Kidney (tissue), 22 donors: ENCODE measurements at places on chromosomes 5 and 9. TPM values are rescaled to one million over a fixed set of nuclear protein-coding genes. Genes with fewer than 3 reads are reported as not detected.
A peak's percentile ranks its signal among the peaks of the same experiment; 100 is the strongest.

DNA sequence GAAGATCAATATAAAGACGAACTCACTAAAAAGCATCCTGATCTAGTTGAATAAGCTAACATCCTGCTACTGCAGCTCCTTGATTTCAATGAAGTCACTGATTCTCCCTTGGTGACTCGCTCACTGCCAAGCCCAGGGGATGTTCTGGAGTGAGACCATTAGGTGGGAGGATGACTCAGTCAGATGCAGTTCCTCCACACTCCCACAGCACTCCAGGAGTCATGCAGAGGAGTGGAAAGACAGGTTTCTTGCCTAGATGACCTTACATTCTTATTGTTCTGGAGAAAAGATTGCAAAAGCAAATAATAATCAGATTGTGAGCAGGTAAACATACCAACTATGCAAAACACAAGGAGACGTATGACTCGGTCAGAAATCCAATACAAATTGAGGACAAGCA, 15.3 kb downstream of the GCNT4 start:
- no peaks in the 10 kb centered on the region for H3K36me3 ChIP-seq
- DNase-seq: no peak
- H3K4me1 ChIP-seq: no peaks in the 10 kb centered on the region
- no peak overlapping the region for H3K4me3 ChIP-seq

MAP1B gene
- total RNA-seq: 57.0 TPM

LEAP2 gene
- 1.5 TPM for total RNA-seq

MYOT gene
- 0.94 TPM for total RNA-seq

DNA sequence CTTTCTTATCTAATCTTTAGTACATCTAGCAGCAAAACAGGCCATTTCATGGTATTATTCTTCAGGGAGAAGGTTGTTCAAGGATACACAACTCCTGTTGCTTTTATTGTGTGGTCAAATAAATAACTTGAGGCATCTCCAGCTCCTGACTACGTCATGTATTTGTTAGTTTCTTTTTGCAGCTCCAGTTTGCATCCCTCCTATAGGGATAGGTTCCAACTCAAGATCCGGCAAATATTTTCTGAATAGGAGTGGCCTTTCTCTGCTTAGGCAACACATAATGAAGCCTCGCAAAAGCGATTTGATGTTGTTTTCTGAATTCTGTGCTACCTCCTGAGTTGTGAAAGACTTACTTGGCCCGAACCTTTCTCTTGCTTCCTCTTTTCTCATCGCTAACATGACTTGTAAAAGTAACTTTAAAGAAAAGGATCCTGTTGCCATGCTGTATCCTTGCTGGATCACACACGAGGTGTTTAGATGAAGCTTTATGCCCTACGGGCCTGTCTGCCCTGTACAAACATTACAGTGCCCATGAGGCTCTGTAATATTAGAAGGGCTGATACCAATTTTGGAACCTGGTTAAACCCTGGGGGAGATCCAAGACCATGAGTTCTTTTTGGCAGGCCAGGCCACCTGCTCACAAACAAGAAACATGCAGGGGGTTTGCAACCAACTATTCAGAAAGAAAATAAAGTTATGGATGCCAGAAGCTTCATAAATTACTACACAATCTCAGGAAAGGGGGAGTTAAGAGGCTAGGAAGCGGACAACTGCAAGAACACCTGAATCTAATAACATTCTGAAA, 149.8 kb upstream of the FGF10 start:
- no peak overlapping the region for H3K4me3 ChIP-seq
- no peaks in the 10 kb centered on the region for H3K4me1 ChIP-seq
- H3K36me3 ChIP-seq: no peaks in the 10 kb centered on the region
- no peaks in the 10 kb centered on the region for H3K27me3 ChIP-seq
- no peak for DNase-seq

GRCh38 chr5:82560969-82561368, 282.8 kb upstream of the RPS23 start:
- H3K4me1 ChIP-seq: peaks cover 3% of the 10 kb centered on the region
- H3K27ac ChIP-seq: peak overlapping the region; percentile 16
- H3K36me3 ChIP-seq: no peaks in the 10 kb centered on the region
- no peak for DNase-seq
- H3K27me3 ChIP-seq: no peaks in the 10 kb centered on the region
- H3K4me3 ChIP-seq: peak overlapping the region; percentile 29

DNA sequence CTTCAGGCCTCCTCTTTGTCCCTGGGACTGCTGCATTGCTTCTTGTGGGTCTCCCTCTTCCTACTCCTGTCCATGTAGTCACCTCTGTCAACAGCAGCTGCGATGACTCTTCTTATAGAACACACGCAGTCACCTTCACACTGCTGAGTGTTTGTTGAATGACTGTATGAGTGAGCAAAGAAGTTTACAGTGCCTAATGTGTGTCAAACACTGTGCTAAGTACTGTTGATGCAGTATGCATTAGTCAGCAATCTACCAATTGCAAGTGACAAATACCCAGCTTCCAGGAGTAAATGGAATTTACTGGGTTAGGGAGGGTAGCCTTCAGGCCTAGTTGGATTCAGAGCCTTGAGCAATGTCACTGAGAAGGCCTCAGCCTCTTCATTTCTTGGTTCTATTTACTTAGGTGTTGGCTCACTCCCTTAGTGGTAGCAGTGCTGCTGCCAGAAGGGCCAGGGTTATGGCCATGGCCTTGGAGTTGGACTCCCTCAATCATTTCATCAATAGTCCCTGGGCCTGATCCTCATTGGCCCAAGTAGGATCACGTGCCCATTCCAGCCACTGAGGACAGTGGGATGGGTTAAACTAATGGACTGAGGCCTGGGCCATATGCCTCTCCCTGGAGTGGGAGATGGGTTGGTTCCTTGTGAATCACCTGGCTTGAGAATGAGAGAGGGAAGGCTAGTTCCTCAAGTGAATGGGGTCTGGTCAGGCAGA, 93.5 kb downstream of the RGS3 start:
- no peaks in the 10 kb centered on the region for H3K4me1 ChIP-seq
- H3K36me3 ChIP-seq: no peaks in the 10 kb centered on the region
- no peaks in the 10 kb centered on the region for H3K27me3 ChIP-seq
- DNase-seq: no peak

XRCC4 gene
- total RNA-seq: 9.4 TPM

GRCh38 chr5:141725891-141726290, 43.9 kb upstream of the ARAP3 start:
- H3K4me3 ChIP-seq: no peak overlapping the region
- no peaks in the 10 kb centered on the region for H3K27me3 ChIP-seq
- no peak for DNase-seq
- H3K27ac ChIP-seq: no peak overlapping the region
- no peaks in the 10 kb centered on the region for H3K36me3 ChIP-seq

GRCh38 chr9:38088006-38088925, 19.2 kb upstream of the SHB start:
- peaks cover 3% of the 10 kb centered on the region for H3K4me1 ChIP-seq
- peak; percentile 83 for DNase-seq
- no peaks in the 10 kb centered on the region for H3K36me3 ChIP-seq
- no peaks in the 10 kb centered on the region for H3K27me3 ChIP-seq

PDZD2 gene
- 14.8 TPM for total RNA-seq

DNA sequence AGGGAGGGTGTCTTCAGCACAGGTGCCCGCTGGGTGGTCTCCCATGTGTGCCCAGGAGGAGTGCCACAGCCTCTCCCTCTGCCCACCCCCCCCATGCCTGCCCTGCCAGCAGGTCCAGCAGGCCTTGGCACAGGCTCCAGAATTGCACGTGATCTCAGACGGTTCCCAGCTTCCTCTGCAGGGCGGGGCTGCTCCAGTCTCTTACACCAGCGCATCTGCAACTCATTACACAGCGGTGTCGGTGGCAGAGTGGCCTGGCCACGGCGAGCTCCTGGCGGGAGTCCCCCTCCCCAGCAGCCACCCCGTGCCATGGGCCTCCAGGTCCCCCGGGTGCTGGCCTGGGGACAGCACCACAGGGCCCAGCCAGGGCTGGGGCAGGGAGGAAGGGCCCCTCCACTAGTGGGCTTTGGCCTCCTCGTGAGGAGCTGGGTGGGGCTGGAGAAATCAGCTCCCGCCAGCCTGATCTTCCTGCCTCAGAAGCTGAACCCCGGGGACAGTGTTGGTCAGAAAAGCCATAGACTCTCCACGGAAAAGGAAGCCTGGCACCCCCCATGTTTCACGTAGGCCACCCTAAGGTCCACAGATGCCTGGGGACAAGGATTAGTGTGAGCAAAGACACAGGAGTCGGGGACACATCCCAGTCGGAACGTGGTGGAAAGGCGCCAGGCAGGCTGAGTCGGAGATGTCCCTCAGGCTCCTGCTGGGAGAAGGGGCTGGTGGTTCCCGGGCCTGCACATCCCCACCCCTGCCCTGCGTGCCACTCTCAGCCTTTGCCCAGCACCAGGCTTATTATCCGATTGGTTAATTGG, 40.2 kb downstream of the RXRA start:
- no peak overlapping the region for H3K4me3 ChIP-seq
- DNase-seq: peak; percentile 75
- H3K27me3 ChIP-seq: no peaks in the 10 kb centered on the region
- peaks cover 3% of the 10 kb centered on the region for H3K4me1 ChIP-seq
- H3K27ac ChIP-seq: peak overlapping the region; percentile 63

DNA sequence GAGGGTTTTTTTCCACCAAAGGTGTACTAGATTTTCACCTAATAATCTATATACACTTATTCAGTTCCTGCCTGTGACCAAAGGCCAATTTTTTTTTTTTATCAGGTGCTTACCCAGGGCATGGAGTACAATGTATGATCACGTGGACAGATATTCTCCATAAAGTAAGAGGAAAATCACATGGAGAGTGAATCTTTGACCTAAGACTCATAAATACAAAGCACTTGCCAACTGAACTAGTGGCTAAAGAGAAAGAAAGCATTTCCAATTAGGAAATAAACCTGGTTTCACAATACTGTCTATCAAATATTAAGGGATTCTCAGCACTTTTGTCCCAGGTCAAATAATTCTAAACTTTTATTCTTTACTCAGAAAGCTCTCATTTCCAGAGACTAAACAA, 33.0 kb upstream of the CEP120 start:
- no peaks in the 10 kb centered on the region for H3K27me3 ChIP-seq
- H3K4me1 ChIP-seq: no peaks in the 10 kb centered on the region
- no peaks in the 10 kb centered on the region for H3K36me3 ChIP-seq
- DNase-seq: no peak
- no peak overlapping the region for H3K4me3 ChIP-seq

GRCh38 chr5:40672425-40672824, 7.3 kb upstream of the PTGER4 start:
- no peak for DNase-seq
- H3K4me3 ChIP-seq: no peak overlapping the region
- H3K27ac ChIP-seq: no peak overlapping the region
- H3K4me1 ChIP-seq: no peaks in the 10 kb centered on the region
